ENCODE measurements at places on chromosomes 2 and 18.

- no peak for DNase-seq
Observed at GRCh38 chr2:168003876-168004275, 243.5 kb downstream of the STK39 start.

DNA sequence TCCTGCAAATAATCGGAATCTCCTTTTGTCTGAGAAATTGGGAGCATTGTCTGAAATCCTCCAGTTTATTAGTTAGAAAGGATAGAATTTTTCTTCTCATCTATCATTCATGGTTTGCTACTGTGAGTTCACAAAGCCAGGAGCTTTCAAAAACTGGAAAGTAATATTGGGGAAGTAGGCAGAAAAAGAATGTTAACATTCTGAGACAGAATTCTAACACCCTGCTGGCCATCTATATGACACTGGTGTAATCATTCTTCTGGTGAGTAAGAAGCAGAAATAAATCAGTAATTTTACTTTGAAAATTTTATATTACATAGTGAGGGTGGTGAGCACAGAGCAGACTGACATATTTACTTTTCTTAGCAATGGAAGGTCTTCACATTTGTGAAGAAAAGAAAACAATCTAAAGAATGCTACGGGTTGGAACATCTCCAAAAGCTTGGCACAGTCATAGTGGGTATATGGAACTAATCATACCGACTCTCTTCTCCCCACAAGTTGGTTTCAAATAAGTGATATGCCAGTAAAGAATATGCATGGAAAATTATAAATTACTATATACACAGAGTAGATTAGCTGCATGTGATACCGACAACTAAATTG lies 344.9 kb downstream of the LPIN1 start:
- no peak for DNase-seq

- no peak for DNase-seq
Observed at GRCh38 chr2:850429-850828, 100.2 kb upstream of the SNTG2 start.

GRCh38 chr2:12068796-12069538 lies 322.5 kb downstream of the LPIN1 start:
- DNase-seq = no peak

- DNase-seq = no peak
Observed at GRCh38 chr18:59742325-59743111, 45.3 kb upstream of the CCBE1 start.

DNA sequence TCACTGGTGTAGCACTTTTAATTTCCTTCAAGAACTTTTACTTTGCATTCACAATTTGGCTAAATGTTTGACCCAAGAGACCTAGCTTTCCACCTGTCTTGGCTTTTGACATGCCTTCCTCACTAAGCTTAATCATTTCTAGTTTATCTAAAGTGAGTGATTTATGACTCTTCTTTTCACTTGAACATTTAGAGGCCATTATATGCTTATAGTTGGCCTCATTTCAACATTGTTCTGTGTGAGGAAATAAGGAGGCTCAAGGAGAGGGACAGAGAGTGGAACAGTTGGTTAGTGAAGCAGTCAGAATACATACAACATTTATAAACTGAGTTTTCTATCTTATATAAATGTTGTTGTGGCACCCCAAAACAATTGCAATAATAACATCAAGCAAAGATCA lies 489.3 kb upstream of the CDH2 start:
- no peak for DNase-seq

DNA sequence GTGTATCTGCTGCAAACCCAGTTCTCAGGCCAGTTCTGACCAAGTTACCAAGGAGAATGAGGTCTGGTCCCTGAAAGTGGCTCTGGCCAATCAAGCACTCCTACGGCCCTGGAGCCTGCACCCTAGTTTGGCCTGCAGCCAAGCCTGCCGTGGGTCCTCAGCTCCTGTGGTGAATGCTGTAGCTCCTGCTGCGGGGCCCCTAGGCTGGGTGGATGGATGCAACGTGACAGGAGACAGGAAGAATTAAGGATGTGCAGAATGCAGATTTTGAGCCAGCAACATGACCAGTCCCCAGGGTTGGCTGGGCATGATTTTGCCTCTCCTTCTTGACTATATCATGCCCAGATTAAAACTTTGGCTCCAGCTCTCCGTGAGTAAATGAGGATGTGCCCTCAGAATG lies 97.2 kb downstream of the SMAD7 start:
- DNase-seq = no peak

GRCh38 chr2:236536727-236537398 lies 32.8 kb upstream of the ACKR3 start:
- no peak for DNase-seq

DNA sequence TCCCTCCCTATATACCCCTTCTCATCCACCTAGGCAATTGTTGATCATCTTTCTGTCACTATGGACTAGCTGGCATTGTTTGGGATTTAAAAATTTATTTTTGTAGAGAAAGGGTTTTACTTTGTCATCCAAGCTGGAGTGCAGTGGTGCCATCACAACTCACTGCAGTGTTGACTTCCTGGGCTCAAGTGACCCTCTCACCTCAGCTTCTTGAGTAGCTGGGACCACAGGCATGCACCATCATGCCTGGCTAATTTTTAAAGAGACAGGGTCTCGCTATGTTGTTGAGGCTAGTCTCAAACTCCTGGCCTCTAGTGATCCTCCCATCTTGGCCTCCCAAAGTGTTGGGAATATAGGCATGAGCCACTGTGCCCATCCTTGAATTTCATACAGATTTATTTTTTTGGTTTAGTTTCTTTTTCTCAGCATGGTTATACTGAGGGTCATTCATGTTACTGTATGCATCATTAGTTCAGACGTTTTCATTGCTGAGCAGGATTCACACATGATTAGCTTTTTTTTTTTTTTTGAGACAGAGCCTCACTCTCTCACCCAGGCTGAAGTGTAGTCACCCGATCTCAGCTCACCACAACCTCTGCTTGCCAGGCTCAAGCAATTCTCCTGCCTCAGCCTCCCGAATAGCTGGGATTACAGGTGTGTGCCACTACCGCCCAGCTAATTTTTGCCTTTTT lies 8.6 kb upstream of the PCARE start:
- DNase-seq = no peak
